ENCODE measurements at places on chromosomes 3 and 15.

- no peak for DNase-seq
These were observed 317.1 kb upstream of the COL8A1 start for GRCh38 chr3:99321261-99321660.

DNA sequence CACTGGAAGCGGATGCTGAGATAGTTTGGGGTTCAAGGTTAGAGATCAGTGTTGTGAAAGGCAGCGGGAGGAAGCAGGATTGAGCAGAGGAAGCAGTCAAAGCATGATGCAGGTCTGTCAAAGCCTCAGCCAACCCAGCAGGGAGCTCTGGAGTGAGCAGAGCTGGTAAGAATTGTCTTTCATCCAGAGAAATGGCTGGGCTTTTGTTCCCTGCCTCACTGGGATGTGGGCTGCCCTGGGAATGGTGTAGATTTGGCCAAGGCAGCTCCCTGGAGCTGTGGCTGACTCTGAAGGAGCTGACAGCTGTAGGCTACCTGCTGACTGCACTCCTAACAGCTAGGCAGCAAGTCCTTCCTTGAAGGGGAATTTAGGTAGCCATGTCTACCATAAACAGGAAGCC is 61.9 kb upstream of the STXBP5L start:
- no peak for DNase-seq

GRCh38 chr15:44545913-44546802 is 9.2 kb downstream of the EIF3J start:
- DNase-seq, result no peak

GRCh38 chr3:171522651-171523050 is 62.4 kb upstream of the TNIK start:
- no peak for DNase-seq

- no peak for DNase-seq
These were observed 110.2 kb downstream of the PLCL2 start for GRCh38 chr3:16994854-16995525.

- no peak for DNase-seq
These were observed 99.8 kb upstream of the FGF7 start for GRCh38 chr15:49323207-49323606.

GRCh38 chr3:177122183-177122856 is 75.0 kb downstream of the TBL1XR1 start:
- DNase-seq, result no peak

DNA sequence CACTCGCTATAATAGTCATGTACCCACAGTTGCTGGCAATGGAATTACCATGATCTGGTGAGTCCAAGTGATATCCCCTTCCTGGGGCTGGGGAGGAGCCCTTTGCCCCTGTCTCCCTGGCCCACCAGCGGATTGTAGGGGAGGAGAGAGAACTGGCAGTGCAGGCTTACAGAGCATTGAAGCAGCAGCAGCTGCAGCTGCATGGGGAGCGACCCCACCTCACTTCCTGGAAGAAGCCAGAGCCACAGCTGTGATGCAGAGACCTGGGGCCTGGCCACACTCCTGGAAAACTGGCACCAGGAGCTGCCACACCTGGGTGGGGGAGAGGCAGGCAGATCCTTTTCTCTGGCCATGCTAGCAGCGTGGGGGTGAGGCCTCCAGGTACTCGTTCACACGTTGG is 300.1 kb upstream of the PROK2 start:
- DNase-seq, result no peak

DNA sequence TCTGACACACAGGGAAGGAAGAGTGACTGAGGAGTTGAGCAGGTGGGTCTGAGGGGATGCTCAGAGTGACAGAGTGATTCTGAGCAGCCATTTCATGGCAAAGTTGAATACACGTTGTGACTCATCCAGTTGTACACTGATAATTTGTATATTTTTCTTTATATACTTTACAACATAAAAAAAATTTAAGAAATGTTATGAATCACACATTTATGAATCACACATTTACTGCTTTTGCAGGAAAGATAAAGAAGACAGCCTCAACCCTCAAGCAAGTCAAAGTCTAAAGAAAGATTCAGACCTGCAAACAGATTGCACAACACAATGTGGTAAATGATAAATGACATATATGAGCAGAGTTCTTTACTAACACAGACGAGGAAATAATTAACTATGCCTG is 21.0 kb upstream of the CHMP2B start:
- peak; percentile 14 for DNase-seq

DNA sequence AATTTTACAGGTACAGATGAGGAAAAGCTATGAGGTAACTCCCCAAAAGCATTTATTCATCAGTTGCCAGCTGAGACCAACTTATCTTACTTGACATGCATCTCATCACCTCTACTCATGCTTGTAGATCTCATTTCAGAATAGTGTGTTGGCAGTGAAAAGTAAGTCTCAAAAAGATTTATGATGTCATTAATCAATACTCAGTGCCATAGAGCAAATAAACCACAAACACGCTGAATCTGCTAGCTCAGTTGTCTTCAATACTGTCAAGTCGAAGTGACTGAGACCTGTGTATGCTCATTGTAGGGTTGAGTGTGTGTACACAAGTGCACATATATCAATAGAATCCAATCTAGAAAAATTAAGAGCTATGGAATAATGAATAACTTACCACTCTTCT is 413.5 kb downstream of the CNTN3 start:
- no peak for DNase-seq

DNA sequence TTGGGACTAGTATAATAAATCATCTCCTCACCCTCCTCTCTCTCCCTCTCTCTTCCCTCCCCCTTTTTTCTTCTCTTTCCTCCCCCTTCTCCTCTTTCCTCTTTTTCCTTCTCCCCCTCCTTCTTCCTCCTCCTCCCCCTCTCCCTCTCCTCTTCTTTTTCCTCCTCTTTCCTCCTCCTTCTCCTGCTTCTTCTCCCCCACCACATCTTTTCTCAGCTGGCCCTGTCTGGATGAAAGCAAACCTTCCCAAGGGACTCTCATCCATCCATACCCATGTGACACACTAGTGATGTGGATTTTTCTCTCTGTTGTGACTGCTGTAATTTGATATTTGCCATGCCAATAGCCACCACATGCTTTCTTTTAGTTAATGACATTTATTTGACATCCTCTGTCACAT is 127.2 kb downstream of the EBLN2 start:
- peak; percentile 14 for DNase-seq

DNA sequence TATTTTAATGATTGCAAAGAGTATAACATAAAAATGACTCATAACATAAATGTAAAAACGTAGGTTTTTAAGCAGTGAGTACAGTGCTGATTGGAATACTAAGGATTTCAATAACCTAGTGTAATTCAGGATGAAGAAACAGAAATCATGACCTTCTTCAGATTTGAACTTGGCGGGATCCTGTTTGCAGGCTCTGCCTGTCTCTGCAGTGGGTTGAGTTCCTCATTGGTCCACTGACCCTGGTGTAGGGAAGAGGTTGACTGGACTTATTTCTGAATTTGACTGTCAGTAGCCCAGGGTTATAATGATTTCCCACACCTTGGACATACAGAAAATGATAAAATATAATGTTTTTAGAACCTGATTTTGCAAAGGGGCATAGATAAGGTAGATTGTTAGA is 171.7 kb downstream of the FNDC3B start:
- DNase-seq, result no peak

DNA sequence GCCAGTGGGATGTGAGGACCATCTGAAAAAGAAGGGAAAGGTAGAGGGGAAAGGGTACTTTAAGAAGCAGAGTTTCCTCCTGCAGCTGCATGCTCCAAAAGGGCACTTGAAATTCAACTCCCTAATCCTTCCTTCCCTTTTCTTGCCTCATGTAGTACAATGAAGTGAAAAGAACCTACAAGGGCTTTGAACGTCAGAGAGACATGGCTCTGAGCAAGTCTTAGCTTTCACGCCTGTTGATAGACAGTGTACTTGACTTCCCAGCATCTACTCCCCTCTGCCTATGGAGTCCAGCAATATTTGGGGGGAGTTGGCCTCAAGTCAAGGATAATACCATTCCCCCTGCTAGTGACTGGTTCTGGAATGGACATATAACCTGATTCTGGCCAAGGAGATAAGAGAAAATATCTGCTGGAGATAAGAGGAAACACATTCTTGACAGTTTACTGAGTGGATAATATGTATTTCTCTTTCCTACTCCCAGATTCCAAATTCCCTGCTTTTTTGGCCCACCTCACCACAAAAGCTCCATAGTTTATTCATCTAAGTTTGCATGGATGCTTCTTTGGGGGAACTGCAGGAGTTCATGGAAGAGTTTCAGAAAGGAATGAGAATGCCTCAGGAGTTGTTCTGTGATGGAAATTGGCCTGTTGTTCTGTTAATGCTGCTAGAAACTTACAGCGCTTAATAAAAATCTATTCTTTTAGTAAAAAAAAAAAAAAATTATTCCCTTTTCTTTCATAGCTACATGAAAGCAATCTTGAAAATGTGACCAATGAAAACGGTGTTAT is 193.0 kb upstream of the TPM1 start:
- DNase-seq, result no peak

- no peak for DNase-seq
These were observed 89.6 kb upstream of the MYZAP start for GRCh38 chr15:57502116-57502515.

GRCh38 chr15:52464478-52464877 is 64.2 kb downstream of the MYO5A start:
- no peak for DNase-seq

GRCh38 chr15:93493172-93493571 is 404.2 kb upstream of the RGMA start:
- DNase-seq, result no peak

DNA sequence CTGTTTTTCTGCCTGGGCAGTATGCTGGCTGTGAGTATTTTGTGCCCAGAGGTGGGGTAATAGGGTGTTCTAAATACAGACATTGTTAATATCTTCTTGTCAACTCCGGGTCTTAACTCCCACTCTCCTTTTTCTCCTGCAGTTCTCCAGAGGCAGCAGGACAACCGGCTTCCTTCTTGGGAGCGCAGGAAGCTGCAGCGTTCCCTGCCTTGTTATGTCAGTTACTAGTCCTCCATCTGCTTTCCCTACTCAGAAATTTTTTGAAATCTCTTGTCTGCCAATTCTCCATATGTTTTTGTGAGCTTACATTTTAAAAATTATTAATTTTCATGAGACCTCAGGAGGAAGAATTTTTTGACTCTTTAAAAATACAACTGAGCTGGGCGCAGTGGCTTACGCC is 67.2 kb downstream of the NEO1 start:
- DNase-seq, result no peak

- DNase-seq, result no peak
These were observed 44.9 kb upstream of the LRRFIP2 start for GRCh38 chr3:37219266-37219665.

DNA sequence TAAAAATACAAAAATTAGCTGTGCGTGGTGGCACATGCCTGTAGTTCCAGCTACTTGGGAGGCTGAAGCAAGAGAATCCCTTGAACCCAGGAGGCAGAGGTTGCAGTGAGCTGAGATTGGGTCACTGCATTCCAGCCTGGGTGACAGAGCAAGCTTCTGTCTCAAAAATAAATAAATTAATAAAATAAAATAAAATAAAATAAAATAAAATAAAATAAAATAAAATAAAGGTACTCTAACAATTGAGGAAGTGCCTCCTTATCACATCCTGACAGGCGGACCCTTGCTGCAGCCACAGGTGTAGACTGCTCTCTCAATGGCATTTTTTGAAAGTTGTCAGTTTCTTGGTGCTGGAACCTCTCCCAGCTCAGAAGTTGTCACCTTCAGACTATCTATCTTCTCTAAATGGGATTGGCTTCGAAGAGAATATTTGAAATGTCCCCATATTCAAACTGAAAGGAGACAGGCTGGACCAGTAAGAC is 304.1 kb downstream of the RORA start:
- no peak for DNase-seq
